ENCODE measurements at places on chromosomes 2 and 18. TPM values are rescaled to one million over a fixed set of nuclear protein-coding genes. Genes with fewer than 3 reads are reported as not detected.

The CNGA3 gene
- not detected for total RNA-seq

The GPBAR1 gene
- 0.45 TPM for total RNA-seq

- DNase-seq: no peak
These were observed 618.7 kb upstream of the ZEB2 start for GRCh38 chr2:145138626-145139025.

- no peak for DNase-seq
These were observed 65.6 kb downstream of the STRADB start for GRCh38 chr2:201517094-201517493.

DNA sequence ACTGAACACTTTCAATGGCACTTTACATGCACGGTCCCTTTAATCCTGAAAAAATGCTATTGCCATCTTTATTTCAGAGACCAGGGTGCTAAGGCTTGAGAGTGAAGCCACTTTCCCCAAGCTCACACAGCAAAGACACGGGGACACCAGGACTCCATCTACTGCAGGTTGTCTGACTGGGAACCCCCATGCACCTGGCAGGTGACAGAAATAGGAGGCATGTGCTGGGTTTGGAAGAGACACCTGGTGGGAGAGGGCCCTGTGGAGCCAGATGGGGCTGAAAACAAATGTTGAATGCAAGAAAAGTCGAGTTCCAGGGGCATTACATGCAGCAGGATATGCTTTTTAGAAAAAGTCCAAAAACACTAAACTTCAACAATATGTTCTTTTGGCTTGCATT is 5.2 kb upstream of the EHD3 start:
- no peak for DNase-seq
